ENCODE measurements at places on chromosomes 6 and 20.

- no peak for DNase-seq
Measured at GRCh38 chr6:135576055-135576454, 78.5 kb upstream of the AHI1 start.

DNA sequence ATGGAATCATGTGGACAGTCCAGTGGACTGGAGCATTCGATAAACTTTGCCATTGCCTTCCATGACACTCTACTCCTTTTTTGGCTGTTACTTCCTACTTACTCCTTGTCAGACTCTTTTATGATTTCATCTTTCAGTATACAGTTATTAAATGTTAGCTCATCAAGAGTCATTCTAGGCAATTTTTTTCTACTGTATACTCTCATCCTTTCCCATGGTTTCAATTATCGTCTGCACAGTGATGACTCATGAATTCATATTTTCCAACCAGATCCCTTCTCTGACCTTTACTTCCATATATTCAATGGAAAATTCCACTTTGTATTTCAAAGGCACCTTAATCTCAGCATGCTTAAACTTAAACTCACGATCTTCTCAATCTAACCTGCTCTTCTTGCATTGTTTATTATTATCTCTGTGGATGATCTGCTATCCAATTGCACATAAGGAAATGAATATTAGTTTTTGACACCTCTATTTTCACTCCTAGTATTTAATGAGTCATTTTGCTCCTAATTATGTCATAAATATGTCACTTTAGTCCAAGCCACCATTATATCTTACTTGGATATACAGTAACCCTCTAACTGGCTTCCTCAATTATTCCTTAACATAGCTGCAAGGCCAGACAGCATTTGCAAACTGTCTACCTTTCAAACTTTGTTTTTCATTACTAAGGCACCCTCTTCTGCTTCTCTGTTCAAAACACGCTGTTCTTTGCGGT, 427.5 kb downstream of the PHF3 start:
- DNase-seq = no peak

DNA sequence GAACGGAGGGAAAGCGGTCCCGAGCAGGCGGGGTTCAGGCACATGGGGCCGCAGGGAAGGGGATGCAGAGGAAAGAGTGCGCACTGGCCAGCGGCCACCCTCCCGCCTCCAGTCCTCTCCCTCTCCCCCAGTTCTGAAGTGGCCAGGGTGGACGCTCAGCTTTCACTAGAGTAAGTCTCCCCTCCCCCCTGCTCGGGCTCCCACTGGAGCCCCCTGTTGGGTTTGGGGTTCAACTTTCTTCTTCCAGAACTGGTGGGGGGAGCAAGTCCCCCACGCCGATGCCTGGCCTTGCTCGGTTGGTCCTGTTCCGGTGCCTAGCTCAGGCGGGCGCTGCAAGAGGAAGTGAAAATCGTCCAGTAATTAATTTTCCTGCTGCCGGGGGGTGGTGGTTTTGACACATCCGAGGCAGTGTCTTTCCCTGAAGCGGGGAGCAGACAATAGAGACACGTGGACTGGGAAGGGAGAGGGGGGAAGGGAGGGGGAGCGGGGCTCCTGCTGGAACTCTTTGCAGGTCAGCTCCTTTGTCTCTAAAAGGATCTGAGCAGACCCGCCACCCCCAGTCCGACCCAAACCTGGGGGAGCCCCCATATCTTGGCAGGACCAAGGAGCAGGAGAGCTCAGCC, 824 bp upstream of the SCRT2 start:
- no peak for DNase-seq

DNA sequence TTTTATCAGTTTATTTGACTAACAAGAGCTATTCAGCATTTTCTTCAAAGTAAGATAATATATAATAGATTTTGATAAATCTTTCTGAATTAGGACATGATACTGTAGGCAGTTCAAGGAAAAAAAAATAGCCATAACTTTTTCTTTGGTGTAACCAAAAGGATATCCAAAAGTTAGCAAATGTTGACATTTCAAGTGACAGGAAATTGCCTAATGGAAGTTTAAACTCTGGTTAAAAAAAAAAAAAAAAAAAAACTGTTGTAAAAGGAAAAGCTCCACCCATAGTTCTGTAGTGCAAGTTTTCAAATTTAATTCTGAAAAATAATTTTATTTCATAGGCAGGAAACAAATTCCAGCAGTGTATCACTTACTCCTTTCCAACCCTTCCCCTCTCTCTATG, 18.8 kb downstream of the HEBP2 start:
- DNase-seq = no peak

- DNase-seq = no peak
Measured at GRCh38 chr20:53921443-53921973, 148.9 kb downstream of the BCAS1 start.

- DNase-seq = no peak
Measured at GRCh38 chr6:40477246-40478126, 109.7 kb downstream of the LRFN2 start.

DNA sequence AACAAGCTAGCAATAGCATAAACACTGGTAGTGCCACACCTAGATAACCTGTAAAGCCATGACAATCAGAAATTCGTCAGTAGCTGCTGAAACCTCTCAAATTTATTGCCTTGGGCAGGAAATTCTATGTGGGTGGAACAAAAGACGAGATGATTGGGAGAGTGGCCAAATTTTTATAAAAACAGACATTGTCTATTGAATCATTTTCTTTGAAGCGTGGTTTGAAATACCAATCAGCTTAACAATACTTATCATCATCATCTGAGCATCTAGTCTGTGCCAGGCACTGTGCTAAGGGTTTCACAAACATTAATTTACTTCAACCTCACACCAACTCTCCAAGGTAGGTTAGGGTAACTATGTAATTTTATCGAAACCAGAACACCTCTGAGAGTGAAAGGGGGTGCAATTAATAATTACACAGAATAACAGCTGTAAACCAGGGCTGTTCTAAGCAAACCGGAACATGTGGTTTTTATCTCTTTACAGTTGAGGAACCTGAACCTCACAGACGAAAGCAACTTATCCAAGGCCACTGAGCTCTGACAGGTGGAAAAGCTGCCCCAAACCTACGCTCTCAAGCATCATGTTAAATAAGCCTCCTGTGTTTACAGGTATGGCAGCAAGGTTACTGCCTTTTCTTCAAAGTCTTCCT, 43.4 kb downstream of the NHSL1 start:
- no peak for DNase-seq

- no peak for DNase-seq
Measured at GRCh38 chr6:13131935-13132661, 196.2 kb downstream of the TBC1D7 start.

DNA sequence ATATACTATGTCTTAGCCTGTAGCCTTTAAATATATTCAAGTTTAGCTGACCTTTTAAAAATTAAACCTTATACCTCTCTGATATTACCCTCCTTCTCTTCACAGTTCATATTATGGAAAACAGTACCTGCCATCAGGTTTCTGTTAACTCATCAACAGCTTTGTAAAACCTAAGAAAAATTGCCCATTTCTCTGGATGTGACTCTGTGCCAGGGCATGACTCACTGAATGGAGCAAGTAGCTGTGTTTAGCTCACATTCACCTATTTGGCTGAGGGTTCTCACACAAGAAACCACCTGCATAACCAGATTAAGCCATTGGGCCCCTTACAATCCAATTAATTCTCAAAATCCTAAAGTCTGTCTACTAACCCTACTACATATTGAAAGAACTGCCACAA, 678.8 kb upstream of the MARCKS start:
- DNase-seq = no peak

DNA sequence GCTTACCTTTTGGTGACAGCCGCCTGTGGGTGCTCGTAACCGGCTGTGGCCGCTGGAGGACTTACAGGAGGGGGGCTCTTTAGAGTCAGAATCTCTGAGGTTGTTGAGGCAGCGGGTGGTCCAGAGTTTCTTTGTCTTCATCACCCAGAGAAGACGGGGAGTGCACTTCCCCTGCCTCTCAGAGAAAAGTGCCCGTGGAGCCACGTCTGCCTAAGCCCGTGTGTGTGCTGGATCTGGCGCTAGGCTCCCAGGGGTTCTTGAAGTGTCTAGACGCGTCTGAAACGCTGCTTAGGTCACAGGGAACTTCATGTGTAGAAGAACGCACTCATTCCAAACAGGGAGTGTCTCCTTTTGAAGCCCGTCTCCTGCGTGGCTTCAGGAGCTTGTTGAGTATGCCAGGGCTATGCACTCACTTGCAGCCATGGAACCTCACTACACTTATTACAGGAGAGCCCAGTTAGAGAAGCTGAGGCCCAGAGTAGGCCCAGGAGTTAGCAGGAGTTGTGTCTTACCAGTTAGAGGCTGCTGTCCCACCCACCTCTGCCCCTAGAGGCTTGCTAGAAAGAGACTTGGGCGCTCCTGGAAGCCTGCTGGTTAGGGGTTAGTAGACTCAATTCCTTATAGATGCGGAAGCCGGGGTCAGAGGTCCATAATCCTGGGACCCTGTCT, 1.3 kb downstream of the LSM14B start:
- DNase-seq = no peak

GRCh38 chr6:167580619-167580911, 246.1 kb upstream of the AFDN start:
- DNase-seq = no peak

DNA sequence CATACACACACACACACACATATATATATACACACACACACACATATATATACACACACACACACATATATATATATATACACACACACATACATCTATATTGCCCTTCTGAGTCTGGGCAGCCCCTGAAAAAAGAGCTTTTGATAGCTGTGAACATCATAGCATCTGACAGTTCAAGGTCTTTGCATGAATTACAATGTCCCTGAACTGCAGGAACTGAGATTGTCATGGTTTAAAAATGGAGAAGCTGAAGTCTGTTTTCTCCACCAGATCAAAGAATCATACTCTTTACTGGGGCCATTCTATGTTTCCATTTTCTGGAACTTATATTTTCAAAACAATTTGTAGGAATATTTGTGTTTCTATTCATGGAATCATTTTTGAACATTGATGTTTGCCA, 189.8 kb downstream of the ZDHHC14 start:
- no peak for DNase-seq

DNA sequence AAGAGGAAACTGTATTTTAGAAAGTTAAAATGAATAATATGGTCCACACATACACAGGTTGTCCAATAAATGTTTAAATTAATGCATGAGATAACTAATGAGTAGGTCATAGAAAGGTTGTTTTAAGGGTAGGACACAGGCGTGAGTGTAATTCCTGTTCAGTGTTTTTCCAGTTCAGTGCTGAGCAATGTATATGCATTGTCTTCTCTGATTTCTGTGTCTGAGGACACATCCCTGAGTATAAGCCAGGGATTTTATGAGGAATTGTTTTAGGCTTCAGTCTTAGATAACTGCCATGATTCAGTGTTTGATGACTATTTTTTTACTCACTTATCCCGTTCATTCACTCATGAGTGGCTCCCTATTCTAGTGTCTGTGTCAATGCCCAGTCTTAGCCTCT, 298.5 kb upstream of the TBX18 start:
- DNase-seq = no peak

- no peak for DNase-seq
Measured at GRCh38 chr6:30759575-30760239, 15.4 kb upstream of the IER3 start.

- DNase-seq = no peak
Measured at GRCh38 chr6:2579241-2579761, 171.4 kb downstream of the MYLK4 start.

DNA sequence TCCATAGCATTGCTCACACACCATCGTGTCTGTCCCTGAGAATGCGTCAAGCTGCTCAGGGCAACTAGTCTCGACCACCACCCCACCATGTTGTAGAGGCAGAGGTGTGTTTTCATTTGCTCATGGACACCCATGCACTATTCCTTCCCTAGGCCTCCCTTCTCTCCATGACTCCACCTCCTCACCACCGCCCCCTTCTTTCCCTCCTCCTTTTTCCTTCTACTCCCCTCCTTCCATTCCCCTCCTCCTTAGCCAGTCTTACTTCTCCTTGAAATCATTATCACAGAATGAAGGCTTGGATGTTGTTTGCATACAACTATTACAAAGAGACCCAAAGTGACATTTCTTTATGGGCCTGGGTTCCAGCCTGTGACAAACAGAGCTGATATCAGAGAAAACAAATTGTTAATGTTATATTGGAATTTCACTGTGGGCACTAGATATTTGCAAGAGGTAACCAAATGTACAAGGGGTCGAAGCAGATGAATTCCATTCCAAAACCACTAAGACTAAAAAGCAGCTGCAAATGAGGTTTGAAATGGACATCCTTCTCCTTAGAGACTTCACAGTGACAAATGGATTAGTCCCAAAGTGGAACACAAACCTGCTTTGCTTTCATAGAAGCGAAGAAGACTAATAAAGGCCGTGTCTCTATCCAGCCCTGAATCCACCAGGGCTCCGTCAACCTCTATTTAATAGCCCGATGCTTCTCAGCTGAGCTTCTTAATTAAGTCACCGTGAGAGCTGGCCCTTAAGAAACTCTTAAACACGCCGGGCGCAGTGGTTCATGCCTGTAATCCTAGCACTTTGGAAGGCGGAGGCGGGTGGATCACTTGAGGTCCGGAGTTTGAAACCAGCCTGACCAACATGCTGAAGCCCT, 275.8 kb upstream of the SULF2 start:
- DNase-seq = no peak

DNA sequence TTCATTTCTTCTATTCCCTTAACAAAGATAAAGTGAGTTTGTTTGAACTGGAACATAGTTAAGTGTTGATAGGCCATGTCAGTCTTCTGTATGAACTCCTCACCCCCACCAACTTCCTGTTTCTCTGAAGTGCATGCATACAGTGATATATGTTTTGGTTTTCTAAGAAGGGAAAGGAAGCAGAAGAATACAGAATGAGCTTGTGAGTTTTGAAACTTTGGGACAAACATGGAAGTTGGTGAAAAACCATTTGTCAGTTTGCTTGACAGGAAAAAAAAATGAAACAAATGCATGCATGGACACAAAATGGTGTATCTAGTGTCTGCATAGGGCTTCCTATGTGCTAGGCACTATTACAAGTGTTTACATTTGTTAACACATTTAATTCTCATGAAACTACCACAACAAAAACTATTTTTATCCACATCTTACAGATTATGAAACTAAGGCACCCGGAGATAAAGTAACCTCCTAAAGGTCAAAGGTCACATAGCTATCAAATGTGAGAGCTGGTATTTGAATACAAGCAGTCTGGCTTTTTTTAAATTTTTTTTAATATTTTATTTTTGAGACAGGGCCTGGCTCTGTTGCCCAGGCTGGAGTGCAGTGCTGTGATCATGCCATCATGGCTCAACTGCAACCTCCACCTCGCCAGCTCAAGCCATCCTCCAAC, 105.9 kb downstream of the ADGRB3 start:
- no peak for DNase-seq

GRCh38 chr6:118581489-118581959, 33.4 kb downstream of the PLN start:
- DNase-seq = no peak

GRCh38 chr6:166781331-166781730, 154.3 kb upstream of the RPS6KA2 start:
- no peak for DNase-seq
